ENCODE measurements at places on chromosomes 12 and 14.

DNA sequence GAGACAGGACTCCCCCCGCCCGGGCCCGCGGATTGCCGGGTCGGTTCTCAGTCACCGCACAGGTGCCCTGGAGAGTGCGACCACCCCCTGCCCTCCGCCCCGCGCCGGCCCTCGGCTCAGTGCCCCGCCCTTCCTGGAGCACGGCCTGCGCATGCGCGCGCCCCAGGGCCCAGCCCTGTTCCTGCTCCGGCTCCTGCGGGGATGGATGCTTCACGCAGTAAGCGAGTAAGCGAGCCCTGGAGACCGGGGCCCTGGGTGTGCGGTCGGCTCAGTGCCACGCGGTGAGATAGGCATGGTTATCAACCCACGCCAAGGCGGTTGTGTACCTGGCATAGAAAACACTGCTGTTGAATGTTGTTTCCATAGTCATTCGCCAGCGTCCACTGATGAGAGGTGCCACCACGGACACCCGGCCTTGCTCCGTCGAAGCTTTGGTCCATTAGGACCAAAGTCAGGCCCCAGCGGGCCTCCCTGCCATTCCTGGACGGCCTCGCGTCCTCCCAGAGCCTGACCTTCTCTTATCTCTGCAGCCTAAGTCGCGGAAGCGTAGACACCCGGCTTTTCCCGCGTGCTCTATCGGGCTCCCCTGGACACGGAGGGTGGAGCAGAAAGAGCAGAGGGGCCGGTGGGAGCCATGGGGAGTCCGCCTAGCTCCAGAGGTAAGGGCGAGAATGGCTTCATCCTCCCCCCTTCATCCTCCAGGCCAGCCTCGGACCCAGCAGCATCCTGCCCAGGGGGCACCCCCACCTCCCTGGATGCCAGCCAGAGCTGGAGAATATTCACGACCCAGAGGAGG, 90.6 kb downstream of the PAPOLA start:
- DNase-seq: no peak

- no peak for DNase-seq
Measured at GRCh38 chr12:15334225-15334624, 11.9 kb downstream of the PTPRO start.

DNA sequence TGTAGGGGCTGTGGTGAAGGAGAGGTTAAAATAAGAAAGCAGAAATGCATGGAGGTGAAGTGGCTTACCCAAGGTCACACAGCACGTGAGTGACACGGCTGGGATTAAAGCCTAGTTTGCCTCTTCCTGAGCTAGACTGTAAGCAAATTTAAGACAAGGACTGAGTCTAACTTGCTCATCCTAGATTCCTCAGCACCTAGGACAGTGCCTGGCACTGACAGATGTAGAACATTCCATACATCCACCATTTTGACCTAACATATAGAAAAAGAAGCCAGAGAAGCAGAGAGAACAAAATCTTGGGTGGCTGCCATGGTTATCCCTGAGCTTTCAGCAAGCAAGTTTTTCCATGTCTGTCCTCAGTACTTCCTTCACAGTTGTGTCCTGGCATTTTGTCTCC, 110.5 kb downstream of the PAH start:
- no peak for DNase-seq

- no peak for DNase-seq
Measured at GRCh38 chr12:19852100-19852855, 413.0 kb downstream of the AEBP2 start.

- DNase-seq: no peak
Measured at GRCh38 chr14:71742485-71742884, 189.7 kb upstream of the RGS6 start.

Data from NCI-H345 (cell line).